Astrocyte (in vitro differentiated cells and primary cell): ENCODE measurements at places on chromosomes 13 and 19. TPM values are rescaled to one million over a fixed set of nuclear protein-coding genes. Genes with fewer than 3 reads are reported as not detected.

Gene ZNRF4
- 0.19 TPM in 1 of 2 replicates, not detected in the other for total RNA-seq

Gene SELENOV
- not detected in 2 replicates for total RNA-seq

Gene C19orf18
- 0.66 and 1.5 TPM in 2 replicates for total RNA-seq

Gene CBARP
- 18.8 and 19.8 TPM in 2 replicates for total RNA-seq

- no peaks in the 10 kb centered on the region for H3K36me3 ChIP-seq
- H3K27me3 ChIP-seq: no peaks in the 10 kb centered on the region
- peaks cover 37% of the 10 kb centered on the region for H3K4me1 ChIP-seq
- H3K4me3 ChIP-seq: peak overlapping the region; percentile 82
- no peak for DNase-seq
Observed at GRCh38 chr13:98143157-98143553, 261 bp downstream of the FARP1 start.

- peaks cover 14% of the 10 kb centered on the region for H3K36me3 ChIP-seq
- no peaks in the 10 kb centered on the region for H3K27me3 ChIP-seq
- H3K4me3 ChIP-seq: no peak overlapping the region
Observed at GRCh38 chr13:111269508-111269907, 50.9 kb upstream of the TEX29 start.

DNA sequence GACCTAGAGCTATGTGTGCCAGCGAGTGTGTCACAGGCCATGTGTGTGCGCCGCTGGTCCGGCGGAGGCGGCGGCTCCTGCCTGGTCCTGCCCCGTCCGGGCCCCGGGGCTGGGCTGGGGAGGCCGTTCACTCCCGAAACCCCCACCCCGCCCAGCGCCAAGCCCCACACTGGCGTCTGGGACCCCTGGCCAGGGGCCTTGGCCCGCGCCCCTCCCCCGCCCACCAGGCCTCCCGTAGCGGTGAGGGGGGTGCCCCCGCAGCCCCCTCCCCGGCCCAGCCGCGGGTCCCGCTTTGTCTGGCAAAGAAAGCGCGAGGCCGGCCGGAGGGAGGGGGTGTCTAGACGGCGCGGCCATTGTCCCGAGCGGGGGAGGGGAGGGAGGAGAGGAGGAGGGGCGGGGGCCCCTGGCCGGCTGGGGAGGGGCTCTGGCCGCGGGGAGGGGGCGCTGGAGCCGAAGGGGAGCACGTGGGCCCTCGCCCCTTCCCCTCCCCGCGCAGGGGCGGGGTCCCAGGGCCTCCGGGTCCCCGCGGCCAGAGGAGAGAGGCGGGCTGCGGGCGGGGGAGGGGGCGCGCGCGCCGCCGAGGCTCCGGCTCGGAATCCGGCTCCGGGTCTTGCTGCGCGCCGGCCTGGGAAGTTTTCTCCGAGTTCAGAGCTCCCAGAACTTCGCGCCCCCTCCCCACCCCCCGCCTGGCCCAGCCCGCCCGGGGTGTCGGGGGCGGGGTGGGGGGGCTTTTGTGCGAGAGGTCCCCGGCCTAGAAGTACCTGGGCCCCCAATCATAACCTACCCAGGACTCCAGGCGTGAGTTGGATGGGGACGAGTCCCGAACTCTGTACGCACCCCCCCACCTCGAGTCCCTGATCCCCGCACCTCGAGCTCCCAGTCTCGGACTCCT is 888 bp downstream of the NOTCH3 start:
- no peaks in the 10 kb centered on the region for H3K36me3 ChIP-seq
- peak overlapping the region; percentile 80 for H3K4me3 ChIP-seq
- peaks cover 8% of the 10 kb centered on the region for H3K4me1 ChIP-seq
- DNase-seq: no peak

- H3K4me1 ChIP-seq: peaks cover 15% of the 10 kb centered on the region
- no peak overlapping the region for H3K4me3 ChIP-seq
- H3K27me3 ChIP-seq: no peaks in the 10 kb centered on the region
Observed at GRCh38 chr13:20442375-20442774, 83.3 kb downstream of the CRYL1 start.

DNA sequence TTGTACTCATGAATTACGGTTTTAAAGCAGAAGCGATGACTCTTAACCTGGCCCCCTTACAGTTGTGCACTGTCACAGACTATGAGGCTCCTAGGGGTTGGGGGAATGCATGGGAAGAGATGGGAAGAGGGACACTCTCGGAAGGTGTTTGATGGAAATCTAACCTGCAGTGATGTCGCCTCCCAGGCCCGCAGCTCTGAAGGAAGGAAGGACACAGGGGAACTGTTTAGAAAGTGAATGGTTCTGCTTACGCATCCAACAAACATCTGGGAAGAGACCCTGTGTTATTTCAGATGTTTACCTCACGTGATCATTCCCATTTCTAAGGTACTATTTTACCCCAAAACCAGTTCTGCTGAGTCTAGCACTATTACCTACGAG is 48.0 kb upstream of the SLC7A9 start:
- peaks cover 4% of the 10 kb centered on the region for H3K36me3 ChIP-seq
- DNase-seq: no peak
- no peak overlapping the region for H3K4me3 ChIP-seq
- H3K4me1 ChIP-seq: no peaks in the 10 kb centered on the region

GRCh38 chr13:64278493-64278892 is 2862.8 kb upstream of the PCDH20 start:
- H3K4me1 ChIP-seq: no peaks in the 10 kb centered on the region
- H3K36me3 ChIP-seq: no peaks in the 10 kb centered on the region
- peak overlapping the region; percentile 66 for H3K27ac ChIP-seq
- H3K4me3 ChIP-seq: no peak overlapping the region
- peak; percentile 75 for DNase-seq

DNA sequence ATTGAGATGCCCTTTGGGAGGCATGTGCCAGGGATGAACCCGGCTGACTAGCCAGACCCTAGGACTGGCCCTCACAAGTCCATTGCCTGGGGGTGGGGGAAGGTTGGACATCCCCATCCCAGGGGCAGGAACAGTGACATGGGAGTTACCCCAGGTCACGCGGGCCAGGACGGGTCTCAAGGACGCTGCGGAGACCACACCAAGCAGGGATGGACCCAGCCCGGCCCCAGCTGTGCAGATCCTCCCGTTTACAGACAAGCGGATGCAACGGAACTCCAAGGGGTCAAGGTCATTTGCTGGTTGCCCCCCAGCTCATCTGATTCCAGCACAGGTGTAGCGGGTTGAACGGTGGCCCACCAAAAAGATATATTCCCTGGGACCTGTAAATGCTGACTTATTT is 20.0 kb downstream of the F2RL3 start:
- H3K27me3 ChIP-seq: peaks cover 2% of the 10 kb centered on the region
- DNase-seq: no peak
- H3K4me3 ChIP-seq: no peak overlapping the region
- H3K36me3 ChIP-seq: no peaks in the 10 kb centered on the region
- H3K4me1 ChIP-seq: no peaks in the 10 kb centered on the region
- no peak overlapping the region for H3K27ac ChIP-seq

DNA sequence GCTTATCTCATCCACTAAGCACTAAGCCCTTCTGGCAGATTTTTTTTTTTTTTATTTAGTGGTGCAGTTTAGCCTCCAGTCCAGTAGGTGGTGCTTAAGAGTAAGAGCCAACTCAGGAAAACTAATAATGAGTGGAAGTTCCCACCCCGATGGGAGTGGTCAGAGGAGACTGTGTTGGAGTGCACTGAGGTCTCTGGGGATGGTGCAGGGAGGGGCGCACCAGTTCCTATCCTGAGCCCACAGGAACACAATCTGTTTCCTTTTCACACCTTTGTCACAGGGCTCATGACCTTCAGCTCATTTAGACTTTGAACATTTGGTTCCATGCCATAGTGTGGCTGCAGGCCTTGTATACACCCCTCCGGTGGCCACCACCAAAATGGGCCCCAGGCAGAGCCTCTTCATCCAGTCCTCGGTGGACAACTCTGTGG is 367.4 kb downstream of the SPRY2 start:
- H3K27ac ChIP-seq: no peak overlapping the region
- no peak overlapping the region for H3K4me3 ChIP-seq
- H3K36me3 ChIP-seq: no peaks in the 10 kb centered on the region
- no peaks in the 10 kb centered on the region for H3K27me3 ChIP-seq

DNA sequence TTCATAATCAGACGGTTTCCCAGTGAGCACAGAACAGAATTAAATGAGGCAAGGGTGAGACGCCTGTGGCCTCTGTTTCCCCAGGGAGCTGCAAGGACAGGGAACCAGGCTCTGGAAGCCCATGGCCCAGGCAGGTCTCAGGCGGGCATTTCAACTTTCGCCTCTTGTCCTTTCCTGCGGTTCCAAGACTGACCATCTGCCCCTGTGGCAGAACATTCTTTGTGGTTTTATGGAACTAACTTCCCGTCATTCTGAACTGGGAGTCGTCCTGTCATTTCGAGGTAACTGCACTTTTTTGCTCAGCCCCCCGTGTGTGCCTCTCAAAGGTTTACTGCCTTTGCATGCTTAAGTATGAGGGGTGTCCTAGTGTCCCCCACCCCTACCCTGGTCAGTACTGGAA is 70.9 kb downstream of the KL start:
- H3K27ac ChIP-seq: peak overlapping the region; percentile 1
- peak; percentile 58 for DNase-seq
- H3K36me3 ChIP-seq: no peaks in the 10 kb centered on the region
- no peaks in the 10 kb centered on the region for H3K27me3 ChIP-seq
- no peak overlapping the region for H3K4me3 ChIP-seq
- peaks cover 16% of the 10 kb centered on the region for H3K4me1 ChIP-seq

GRCh38 chr13:99691552-99691951 is 190.3 kb downstream of the TM9SF2 start:
- H3K4me3 ChIP-seq: no peak overlapping the region
- DNase-seq: no peak
- no peaks in the 10 kb centered on the region for H3K36me3 ChIP-seq
- peaks cover 14% of the 10 kb centered on the region for H3K27me3 ChIP-seq
- H3K4me1 ChIP-seq: peaks cover 23% of the 10 kb centered on the region

DNA sequence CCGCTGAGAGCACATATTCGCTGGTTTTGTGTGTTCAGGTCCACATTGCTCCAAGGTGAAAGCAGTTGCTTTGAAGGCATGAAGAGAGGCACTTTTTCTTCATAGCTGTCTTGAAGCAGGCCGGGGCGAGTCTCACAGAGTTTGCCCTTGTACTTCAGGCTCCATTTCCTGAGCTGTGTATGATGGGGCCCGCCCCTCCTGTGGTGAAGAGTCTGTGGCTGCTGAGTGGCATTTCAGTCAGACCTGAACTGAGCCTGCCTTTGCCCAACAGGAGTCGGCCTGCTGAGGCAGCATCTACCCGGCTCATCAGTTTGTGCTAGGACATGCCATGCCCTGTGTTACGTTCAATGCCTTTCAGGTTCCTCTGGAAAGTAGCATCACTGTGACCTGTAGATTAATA is 44.4 kb upstream of the C1QTNF9 start:
- no peaks in the 10 kb centered on the region for H3K36me3 ChIP-seq
- H3K27ac ChIP-seq: no peak overlapping the region
- no peak for DNase-seq
- no peak overlapping the region for H3K4me3 ChIP-seq
- no peaks in the 10 kb centered on the region for H3K27me3 ChIP-seq
- H3K4me1 ChIP-seq: no peaks in the 10 kb centered on the region
